ENCODE measurements at places on chromosomes 16 and 17.

- DNase-seq, result no peak
These were observed 447.9 kb downstream of the CA10 start for GRCh38 chr17:51710634-51710979.

- peak; percentile 72 for DNase-seq
These were observed 3.0 kb upstream of the KRT15 start for GRCh38 chr17:41521574-41522261.

GRCh38 chr16:68037841-68038597, 14.9 kb downstream of the DUS2 start:
- DNase-seq, result no peak

GRCh38 chr17:20171741-20172365, 162.7 kb downstream of the SPECC1 start:
- no peak for DNase-seq

DNA sequence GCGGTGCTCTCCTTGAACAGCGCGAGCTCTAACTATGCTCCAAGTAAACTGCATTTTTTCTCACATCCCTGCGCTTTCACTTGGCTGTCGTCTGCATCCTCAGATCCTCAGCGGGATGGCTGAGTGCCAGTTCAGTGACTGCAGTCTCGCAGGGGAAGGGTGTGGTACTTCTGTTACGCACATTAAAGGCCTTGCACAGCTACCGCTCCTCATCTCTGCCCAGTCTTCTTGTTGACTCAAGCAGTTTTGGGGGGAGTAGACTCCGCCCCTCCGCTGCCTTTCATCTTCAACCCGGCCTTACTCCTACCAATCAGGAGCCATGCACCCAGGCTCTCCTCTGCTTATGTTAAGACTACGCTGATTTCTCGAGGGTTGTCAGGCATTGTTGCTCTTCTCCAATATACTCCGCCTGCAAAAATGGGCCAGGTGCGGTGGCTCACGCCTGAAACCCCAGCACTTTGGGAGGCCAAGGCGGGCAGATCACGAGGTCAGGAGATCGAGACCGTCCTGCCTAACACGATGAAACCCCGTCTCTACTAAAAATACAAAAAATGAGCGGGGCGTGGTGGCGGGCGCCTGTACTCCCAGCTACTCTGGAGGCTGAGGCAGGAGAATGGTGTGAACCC, 10.0 kb downstream of the ATP5PD start:
- peak; percentile 87 for DNase-seq

DNA sequence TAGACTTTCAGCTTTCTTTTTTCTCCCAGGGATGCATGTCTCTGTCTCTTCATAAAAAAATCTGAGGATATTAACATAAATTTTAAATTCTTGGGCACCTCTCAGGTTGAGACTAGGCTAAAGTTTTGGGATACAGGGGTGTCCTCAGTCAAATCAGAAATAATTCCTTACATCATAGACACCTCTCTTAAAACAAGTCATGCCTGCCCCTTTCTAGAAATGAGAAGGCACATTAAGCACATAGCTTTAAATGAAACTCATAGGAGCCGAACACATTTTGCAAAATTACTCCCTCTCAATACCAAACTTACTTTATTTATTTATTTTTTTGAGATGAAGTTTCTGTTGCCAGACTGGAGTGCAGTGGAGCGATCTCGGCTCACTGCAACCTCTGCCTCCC, 67.3 kb upstream of the BCAR1 start:
- DNase-seq, result no peak

DNA sequence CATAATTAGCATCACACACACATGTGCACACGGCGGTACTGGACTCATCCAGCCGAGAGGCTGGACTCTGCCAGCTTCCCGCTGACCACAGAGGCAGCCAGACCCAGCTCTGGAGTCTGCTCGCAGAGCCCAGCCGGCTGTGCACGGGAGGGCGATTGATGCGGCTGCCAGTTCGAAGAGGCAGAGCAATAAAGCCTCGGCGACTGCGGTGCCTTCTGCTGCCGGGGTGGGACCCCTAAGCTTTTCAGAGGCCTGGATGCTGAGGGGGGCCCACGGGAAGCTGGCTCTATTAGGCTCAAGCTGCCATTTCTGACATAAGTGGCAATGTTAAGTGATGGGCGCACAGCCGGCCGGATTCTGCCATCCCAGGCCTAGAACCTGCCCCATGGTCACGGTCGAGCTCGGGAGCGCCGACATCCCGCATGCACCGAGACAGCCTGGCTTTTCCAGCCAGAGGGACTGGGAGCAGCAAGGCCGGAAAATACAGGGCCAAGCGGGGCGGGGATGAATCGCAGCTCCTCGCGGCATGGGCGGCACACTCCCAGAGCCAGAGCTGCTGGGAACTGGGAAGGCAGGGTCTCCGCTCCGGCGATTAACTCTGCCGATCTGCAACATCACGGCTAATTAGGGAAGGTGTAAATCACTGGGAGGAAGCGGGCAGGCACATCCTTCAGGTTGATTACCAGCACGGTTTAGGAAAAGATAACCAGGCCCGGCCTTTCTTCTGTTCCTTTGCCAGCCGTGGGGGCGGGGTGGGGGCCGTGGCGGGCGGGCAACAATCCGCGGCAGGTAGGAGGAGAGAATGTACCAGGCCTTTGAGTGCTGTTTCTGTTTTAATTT, 57.7 kb downstream of the TBC1D16 start:
- DNase-seq, result no peak

DNA sequence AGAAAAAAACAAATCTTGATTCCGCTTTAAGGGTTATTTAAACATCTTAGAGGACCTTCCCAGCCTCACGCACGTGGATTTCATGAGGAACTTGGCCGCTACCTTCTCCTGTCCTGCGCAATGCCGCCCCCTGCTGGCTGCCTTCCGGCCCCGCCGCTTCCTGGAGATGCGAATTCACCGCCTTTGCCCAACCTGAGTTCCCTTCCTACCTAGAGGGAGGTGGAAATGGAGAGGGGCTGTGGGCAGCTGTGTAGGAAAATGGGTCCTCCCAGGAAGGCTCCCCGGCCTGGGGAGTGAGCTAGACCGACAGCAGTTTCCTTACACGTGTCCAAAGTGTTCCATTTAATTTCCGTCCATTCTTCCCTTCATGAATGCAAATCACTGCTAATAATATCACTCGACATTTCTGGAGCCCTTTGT, 1.0 kb upstream of the ABCC12 start:
- peak; percentile 82 for DNase-seq

DNA sequence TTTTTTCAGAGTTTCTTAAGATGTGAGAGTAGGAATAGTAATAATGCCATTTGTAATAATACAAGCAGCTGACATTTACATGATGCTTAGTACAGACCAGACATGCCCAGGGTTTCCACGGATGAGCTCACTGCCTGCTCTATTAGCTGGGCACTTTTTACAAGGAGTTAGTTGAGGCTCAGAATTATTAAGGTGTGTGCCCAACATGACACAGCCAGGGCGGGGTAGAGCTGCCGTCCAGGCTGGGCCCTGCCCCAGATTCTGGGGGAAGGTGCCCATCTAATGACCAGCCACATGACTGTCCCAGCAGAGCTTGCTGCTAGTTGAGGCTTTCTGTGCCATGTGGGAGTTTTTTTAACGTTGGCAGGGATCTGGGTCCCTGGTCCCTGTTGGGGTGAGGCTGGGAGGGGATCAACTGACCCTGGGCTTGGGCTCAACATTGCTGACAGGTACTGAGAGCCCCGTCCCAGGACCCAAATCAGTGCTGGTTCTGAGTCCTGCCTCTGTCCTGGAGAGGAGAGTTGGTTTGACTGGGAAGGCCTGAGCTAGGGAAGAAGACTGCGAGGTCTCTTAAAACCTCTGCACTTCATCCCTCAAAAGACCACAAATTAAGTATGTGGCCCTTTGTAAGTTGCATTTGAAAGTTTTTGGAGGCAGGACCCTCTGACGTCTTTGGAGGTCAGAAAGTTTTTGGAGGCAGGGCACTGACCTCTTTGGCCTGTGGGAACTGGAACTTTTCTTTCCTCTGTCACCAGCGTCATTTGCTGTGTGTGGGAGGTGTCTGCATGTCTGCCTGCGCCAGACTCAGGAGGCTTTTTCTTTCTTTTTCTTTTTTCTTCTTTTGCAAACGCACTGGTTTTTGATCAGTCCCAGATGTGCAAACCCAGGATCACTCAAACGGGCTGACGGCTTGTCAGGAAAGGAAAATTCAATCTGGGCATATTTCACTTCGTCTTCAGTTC, 2.2 kb downstream of the CRISPLD2 start:
- DNase-seq, result no peak

DNA sequence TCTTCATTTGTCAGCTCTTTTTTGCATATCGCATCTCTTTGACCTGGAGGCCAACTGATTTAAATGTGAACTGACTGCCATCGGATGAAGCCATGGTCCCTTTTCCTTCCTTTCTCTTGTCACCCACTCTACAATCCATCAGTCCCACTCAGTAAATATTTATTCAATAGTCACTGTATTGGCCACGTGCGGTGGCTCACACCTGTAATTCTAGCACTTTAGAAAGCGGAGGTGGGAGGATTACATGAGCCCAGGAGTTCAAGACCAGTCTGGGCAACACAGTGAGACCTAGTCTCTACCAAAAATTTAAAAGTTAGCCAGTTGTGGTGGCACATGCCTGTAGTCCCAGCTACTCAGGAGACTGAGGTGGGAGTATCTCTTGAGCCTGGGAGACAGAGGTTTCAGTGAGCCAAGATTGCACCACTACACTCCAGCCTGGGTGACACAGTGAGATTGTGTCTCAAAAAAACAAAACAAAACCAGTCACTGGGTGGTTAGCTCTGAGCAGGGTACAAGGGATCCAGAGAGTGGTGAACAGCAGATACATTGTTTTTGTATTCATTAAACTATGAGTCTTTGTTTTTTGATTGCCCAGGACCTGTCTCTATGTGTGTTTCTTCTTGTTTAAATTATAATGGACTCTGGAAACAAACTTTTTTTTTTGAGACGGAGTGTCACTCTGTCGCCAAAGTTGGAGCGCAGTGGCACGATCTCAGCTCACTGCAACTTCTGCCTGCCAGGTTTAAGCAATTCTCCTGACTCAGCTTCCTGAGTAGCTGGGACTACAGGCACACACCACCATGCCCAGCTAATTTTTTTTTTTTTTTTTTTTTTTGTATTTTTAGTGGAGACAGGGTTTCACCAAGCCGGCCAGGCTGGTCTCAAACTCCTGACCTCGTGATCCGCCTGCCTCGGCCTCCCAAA, 6.9 kb downstream of the PHAF1 start:
- DNase-seq, result no peak

DNA sequence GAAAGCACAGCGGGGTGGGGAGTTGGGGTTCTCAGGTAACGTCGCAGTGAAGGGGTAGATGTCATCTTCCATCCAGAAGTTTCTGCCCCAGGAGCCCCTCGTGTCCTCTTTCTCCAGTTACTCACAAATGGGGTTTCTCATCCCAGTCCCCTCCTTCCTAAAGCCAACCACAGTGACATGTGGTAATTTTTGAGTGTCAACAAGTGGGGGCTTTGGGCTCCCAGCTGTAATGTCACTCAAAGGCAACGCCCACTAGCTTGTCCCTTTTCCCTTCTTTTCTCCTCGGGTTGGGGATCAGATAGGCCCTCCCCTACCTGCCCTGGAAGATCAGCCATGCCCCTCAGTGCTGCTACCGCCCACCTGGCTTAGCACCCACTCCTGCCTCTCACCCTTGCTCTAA, 14.4 kb downstream of the IRX5 start:
- DNase-seq, result no peak

DNA sequence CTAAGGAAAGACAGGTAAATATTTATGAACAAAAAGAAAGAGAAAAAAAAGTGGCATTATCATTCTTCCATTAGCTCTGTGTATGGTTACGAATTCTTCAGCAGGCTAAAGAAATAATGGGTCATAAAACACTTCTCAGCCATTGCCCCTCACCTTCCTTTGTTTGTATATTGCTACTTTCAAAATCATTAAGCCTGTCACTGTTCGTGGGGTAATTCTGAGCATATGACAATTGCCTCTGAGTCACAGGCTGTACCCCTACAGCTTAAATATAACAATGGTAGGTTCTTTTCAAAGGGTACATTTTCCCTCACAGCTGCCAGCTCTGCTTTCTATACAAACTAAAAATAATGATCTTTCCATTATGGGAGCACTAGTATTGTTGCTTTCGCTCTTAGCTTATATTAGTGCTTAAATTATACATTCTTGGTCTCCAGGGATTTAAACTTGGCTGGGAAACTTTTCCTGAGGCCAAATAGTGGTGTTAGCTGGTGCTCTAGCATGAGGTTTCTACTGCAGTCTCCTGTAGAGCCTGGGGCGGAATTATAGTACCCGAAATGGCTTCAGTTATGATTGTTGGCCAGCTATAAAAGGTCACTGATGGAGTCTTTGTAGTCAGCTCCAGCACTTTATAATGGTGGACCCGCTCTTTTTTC, 74.7 kb upstream of the CDH11 start:
- DNase-seq, result no peak

DNA sequence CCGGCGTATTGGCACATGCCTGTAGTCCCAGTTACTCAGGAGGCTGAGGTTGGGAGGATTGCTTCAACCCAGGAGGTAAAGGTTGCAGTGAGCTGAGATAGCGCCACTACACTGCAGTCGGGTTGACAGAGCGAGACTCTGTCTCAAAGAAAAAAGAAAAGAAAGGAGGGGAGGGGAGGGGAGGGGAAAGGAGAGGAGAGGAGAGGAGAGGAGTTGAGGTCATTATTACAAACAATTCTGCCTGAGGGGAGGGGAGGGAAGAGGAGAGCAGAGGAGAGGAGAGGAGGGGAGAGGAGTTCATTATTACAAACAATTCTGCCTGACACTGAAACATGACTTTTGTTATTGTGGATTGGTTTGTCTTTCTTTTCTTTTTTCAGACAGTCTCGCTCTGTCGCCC, 19.8 kb upstream of the ABCA5 start:
- no peak for DNase-seq

DNA sequence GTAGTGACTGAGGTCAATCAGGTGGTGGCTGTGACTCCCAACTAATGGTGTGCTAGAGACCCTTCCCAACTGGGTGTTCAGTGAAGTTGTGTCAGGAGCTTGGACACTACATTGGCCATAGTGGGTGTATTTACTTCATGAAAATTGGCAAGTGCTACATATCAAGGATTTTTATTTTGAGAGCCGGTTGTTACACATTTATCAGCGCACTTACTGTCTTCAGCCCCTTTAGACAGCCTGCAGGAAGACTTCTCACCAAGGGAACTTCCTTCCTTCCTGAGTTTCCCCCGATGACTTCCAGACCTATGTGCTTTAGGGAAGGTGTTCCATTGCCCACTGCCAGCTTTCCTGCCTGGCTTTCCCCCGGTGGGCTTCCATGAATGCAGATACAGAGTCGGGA, 261.2 kb downstream of the CBLN1 start:
- DNase-seq, result no peak

- no peak for DNase-seq
These were observed 53.5 kb downstream of the C17orf58 start for GRCh38 chr17:67942810-67943209.

- DNase-seq, result no peak
These were observed 78.1 kb upstream of the CPHXL start for GRCh38 chr16:75804368-75804767.

Measured in AG08395 (cell line).